ENCODE measurements at places on chromosomes 1 and 21.

GRCh38 chr1:30652152-30652841, 71.1 kb downstream of the MATN1 start:
- no peak for DNase-seq

DNA sequence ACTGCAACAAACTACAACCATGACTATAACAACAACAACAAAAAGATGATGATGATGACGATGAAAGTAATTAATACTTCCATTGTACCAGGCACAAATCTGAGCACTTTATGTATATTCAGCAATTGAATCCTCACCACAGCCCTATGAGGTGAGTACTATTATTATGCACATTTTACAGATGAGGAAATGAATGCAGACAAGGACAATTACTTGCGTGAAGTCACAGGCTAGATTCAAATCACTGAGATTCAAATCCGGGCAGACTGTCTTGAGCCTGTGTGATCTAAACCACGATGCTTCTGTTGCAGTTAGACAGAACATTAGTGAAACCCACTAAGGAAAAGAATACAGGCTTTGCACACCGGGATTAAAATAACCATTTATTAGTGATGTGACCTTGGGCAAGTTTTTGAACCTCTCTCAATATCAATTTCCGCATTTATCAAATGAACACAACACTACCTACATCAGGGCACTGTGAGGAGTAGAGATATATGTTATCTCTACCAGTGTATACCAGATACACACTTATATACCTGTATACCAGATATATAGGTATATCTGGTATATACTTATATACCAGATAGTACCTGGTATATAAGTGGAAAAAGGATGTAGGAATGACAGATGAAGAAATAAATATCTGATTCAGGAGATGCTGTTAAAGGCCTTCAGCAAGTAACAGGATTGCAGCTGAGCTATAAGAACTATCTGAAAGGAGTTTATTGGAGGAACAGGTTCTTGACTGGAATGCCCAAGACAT, 34.3 kb upstream of the GALNT2 start:
- DNase-seq = no peak

DNA sequence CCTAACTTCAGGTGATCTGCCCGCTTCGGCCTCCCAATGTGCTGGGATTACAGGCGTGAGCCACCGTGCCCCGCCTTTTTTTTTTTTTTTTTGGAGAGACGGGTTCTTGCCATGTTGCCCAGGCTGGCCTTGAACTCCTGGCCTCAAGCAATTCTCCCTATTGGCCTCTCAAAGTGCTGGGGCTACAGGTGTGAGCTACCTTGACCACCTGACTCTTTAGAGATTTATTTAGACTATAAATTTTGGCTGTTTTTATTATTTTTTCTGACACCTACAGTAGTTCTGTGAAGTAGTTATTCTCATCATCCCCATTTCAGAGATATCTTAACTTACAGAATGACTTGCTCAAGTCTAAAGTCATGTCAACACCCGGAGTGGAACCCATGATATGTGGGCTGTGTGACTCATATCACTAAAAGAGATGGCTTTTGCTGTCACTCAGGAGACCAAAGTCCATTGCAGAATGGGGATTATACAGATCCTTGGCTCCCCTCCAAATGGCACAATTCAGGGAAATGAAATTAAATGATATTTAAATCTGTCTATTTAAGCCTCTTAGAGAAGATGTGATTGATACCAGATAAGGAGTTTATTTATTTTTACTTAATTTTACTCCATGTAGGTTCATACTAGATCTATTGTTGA, 93.2 kb downstream of the CTH start:
- DNase-seq = peak; percentile 21

GRCh38 chr1:27099135-27099586, 55.8 kb downstream of the SLC9A1 start:
- DNase-seq = no peak

GRCh38 chr1:23122023-23122748, 46.5 kb downstream of the LUZP1 start:
- no peak for DNase-seq

DNA sequence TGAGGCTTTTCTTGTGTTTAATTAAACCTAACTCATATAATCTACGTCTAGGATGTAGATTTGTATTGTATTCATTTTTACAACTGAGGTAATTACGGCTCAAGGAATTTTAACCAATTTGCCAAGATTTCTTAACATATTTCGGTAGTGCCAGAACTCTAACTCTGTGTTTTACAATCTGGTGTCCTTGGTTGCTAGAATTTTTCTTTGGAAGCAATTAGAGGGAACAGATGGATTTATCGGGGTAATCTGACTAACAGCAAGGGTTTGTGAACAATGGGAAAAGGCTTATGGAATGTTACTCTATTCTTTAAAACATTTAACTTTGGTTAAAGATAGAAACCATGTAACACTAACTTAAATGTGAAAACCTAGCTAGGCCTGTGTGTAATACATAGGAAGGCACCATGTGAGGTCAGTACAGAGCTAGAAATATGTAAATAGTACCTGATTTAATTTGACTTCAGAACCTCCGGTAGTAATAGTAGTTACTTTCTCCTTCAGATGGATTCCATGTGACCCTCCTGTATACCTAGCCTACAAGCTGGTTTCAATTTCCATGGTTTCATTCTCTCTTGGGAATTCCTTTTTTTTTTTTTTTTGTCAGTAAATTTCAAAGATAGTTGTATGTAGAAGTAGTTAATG, 1.2 kb downstream of the MTF2 start:
- DNase-seq = peak; percentile 20

GRCh38 chr21:14850394-14850793, 214.4 kb downstream of the NRIP1 start:
- DNase-seq = no peak

GRCh38 chr21:42962380-42963007, 11.9 kb upstream of the PKNOX1 start:
- no peak for DNase-seq

DNA sequence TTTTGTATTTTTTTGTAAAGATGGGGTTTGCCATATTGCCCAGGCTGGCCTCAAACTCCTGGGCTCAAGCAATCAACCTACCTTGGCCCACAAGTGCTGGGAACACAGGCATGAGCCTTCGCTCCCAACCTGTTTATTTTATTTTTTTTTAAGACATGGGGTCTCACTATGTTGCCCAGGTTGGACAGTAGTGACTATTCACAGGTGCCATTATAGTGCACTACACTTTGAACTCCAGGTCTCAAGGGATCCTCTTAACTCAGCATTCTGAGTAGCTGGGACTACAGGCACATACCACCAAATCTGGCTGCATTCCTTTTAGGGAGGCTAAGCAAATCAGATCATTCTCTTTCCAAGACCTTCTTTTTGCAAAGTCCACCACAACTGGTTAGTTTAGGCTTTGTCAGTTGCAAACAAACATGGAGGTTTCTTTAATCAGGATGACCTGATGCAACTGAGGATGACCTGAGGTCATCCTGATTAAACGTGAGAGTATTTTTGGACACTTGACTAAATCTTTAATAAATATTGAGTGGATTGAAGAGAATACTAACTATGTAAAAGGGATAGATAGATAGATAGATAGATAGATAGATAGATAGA, 30.0 kb upstream of the RALGPS2 start:
- DNase-seq = no peak

DNA sequence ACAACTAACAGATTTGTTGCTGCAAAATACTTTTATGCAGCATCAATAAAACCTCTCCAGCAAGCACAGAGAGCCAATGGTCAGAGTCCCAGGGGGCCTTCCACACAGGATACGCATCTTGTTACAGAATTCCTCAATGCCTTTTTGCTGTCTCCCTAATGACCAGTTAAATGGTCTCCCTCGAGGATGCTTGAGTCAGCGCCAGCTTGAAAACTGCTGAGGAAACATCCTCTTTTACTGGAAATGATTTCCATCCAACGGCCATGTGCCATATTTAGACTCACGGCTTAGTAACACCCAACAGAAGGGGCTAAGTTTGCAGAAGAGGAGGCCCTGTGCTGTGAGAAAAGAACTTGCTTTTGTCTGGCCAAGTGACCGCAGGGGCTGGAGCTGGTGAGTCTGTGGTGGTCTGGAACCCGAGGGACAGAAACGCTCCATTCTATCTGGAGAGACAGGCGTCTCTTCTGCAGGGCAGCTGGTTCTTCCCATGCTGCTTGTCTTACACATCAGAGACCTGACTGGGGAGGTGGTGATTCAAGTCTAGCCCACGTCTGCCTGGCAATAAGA, 496.4 kb downstream of the SETD4 start:
- DNase-seq = no peak

DNA sequence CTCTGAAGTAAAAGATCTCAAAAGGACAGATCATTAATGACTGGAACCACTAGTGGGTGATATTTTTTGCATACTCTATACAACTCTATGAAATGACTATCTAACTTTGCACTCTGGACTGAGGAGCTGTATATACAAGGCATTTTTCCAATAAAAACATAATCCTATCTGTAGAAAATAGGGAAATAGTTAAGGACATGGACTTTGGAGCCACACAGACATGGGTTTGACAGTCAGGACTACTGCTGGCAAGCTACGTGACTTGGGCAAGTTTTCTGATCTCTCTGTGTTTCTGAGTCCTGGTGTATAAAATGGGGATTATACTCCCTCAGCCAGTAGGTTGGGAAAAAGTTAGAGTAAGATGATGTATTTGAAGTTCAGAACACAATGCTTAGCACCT, 20.9 kb upstream of the HSD3B2 start:
- DNase-seq = no peak

DNA sequence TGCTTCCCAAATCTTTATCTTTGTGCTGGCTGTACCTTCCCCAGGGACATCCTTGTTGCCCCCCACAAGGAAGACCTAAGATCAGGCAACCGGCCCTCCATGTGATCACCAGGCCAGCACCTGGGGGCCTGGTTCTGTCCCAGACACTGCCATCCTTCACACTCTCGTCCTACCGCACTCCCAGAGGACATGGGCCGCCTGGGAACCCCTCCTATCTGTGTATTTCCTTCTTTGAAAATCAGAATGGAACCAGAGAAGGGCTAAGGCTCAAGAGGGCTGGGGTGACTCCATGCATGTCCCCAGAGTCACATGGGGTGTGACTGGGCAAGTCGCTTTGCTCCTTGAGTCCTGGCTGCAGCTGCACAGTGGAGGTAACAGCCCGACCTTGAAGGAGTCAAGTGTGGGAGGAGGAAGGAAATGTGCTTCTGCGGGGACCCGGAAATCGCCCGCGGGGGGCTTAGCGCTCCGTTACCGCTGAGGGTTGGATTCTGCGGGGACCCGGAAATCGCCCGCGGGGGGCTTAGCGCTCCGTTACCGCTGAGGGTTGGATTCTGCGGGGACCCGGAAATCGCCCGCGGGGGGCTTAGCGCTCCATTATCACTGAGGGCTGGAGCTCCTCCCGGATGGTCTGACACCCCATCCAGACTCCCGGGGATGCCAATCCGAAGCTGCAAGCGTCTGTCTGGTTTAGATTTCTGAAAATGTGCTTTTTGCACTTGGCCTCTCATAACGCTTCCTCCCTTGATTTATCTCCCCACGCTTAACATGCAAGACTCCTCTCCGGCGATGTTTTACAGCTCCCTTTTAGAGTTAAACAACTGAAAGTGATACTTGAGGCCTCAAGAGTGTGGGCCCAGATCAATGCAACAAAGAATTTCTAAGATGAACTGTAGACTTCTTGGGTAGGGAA, 278.9 kb downstream of the NPHP4 start:
- DNase-seq = no peak

- DNase-seq = no peak
These were observed 744.9 kb upstream of the NCAM2 start for GRCh38 chr21:20253261-20253660.

DNA sequence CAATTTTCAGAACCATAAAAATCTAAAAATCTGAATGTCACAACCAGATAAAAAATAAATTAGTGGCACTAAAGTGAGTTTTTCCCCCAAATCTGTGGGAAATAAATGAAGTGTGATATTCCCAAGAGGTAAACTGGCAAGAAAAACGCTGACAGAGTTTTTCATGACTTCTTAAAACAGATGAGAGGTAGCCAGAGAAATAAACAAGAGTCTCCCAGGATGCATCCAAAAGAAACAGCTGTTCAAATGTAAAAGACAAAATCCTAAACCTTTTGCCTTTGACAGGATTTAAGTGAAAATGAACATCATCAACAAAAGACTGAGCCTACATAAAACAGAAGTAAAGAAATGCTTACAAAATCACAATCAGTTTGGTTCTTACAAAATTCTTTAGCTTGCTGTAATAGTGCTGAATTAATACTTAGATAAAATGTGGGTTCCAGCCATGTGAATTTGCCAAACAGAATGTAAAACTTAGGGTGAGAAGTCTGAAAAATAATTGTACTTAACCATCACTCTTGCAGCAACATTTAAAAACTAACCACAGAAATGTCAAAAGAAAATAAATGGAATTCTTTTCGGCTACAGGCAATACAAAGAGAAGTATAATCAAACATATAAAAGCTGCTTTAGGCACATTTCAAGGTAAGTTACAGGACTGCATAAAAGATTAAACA, 133.6 kb downstream of the EIF4G3 start:
- no peak for DNase-seq

- DNase-seq = no peak
These were observed 36.7 kb downstream of the DISC1 start for GRCh38 chr1:231663211-231663792.

GRCh38 chr1:30787266-30787665, 29.7 kb upstream of the LAPTM5 start:
- no peak for DNase-seq

- DNase-seq = peak; percentile 76
These were observed 2.7 kb upstream of the F5 start for GRCh38 chr1:169588785-169589485.

DNA sequence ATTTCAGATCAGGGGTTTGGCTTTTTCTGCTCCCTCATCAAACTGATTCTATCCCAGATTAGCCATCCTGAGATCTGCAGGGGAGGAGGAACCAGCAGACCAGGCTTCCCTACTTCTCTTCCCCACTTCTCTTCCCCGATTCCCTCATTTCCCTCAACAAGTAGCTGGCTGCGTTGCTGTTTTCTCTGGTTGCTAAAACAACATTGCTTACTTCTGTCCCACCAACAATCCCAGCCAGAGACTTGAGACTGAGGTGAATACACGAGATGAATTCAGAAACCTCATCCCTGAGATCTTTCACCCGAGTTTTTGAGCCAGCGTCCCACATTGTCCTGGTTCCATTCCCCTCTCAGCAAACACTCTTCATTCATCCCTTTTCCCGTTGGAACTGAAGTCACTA, 22.4 kb downstream of the DYRK3 start:
- DNase-seq = no peak

- DNase-seq = no peak
These were observed 3.2 kb upstream of the FAAP20 start for GRCh38 chr1:2197707-2198165.

- no peak for DNase-seq
These were observed 57.6 kb downstream of the SPSB1 start for GRCh38 chr1:9350013-9350908.
